Stimulated activated CD8-positive, alpha-beta memory T cell treated with anti-CD3 and anti-CD28 coated beads, Interleukin-7, amount 100 ng/mL, for 1 hour (primary cell): ENCODE measurements at places on chromosomes 2 and 18.

- no peak for DNase-seq
Observed at GRCh38 chr2:118737684-118738083, 109.8 kb downstream of the EN1 start.

DNA sequence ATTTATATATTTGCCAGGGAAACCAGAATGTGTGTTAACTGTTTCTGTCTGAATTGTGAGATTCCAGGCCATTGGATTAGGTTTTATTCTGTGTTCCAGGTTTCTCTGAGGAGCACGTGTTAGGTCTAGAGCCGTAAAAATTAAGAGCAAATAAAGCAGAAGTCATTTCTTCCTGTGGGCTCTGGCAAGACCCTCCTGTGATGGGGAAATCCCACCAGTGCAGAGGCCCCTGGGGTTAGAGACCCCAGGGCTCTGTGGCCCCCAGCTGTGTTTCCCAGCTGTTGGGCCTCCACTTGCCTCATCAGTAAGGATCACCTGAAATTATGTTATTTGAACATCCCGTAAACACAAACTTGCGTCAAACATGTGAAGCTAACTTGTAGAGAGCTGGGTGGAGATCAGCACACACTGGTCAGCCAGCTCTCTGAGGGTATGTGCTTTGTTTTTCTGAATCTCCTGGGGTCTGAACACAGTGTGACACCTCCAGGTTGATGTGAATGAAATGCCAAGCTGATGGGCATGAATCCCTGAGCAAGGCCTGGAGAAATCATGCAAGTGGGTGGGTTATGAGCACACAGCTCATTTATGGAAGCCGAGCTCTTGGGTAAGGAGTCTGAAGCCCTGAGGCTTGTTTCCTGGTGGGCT, 50.3 kb downstream of the HK2 start:
- DNase-seq: no peak

DNA sequence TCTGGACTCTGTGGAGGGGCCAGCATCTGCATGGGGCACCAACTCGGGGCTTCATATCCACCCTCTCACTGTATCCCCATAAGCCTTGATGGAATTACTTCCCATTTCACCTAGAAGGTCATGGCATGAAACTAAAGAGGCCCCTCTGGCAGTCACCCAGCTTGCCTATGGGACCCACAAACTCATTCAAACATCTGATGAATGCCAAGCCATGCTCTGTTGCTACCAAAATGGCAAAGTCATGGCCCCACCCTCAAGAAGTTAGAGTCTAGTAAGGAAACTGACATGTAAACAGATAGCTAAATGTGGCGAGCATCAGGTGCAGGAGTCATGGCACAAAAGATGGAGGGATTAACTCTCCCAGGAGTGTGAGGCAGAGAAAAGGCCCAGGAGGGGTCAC, 14.5 kb downstream of the CYB5A start:
- no peak for DNase-seq

- no peak for DNase-seq
Observed at GRCh38 chr2:174008720-174009119, 43.5 kb upstream of the SP3 start.

- DNase-seq: no peak
Observed at GRCh38 chr2:168583064-168583709, 127.1 kb downstream of the CERS6 start.

DNA sequence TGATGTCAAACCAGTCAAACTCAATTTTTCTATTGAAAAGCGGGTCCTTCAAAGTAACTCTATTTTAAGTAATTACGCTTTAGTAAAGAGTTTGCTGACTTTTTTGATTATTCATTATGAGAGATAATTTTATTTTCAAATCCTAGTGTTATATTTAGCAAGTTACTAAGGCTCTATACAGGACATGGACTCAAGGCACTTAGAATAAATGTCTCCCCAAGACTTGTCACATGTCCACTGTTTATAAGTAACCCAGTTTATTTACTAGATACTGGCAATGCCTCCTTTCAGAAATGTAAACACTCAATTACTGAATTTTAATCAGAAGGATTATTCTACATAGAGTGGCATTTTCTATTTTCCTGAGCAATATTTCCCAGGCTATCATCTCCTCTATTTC, 638.1 kb downstream of the ERBB4 start:
- DNase-seq: no peak

- no peak for DNase-seq
Observed at GRCh38 chr18:79927607-79928562, 23.6 kb downstream of the SLC66A2 start.

DNA sequence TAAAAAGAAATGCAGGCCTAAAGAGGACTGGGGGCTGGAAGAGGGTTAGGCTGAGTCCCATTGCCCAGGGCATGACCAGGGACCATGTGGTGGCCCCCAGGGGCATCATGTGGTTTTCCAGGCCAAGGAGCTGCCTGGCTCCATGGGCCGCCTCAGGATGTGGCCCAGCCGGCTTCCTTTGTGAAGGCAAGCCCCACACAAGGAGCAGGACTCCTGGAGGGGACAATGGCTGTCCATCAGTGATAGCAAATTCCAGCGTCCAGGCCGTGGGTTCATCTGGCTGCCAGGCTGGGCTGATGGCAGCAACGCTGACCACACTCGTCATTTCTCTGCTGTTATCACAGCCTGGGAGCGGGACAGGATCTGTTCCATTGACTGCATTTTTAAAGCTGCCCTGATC, 82.5 kb downstream of the GBX2 start:
- DNase-seq: no peak

DNA sequence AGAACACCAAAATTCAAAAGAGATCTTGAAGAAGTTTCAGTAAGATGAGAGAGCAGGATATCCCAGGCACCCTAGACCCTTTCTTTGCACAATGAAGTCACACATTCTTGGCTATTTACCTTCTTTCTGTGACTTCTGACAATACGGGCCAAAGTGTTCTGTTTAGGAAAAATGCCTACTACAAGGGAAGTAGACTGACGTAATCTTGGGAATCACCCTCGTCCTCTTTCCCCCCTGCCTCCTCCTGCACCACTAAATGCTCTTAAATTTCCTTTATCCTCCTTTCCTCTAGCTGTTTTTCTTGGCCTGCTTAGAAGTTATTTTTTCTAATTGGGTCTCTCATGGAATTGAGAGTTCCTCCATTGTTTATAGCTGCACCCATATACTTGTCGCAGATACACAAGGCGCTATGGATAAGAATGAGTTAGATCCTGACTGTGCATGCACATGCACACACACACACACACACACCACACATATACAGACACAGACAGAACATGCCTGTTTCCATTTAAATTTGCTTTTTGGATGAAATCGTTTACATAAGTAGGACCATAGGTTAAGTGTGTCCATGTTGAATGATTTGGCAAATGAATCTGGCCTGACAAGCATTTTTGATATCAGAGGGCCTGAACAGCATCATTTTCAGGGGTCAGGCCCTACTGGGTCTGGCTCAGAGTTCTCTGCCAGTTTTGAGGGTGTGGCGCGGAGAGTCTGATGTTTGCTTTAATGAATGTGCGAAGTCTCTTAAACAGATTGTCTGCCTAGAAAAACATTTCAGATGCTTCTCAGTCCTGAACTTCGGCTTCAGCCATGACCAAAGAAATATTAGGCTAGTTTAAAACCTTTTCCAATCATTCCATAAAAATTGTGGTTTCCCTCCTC, 131.9 kb upstream of the NT5C1B start:
- DNase-seq: no peak

- DNase-seq: no peak
Observed at GRCh38 chr2:54577035-54577434, 120.9 kb downstream of the SPTBN1 start.

GRCh38 chr2:136217996-136218395, 100.0 kb upstream of the CXCR4 start:
- DNase-seq: no peak

GRCh38 chr2:234960175-234961088, 8.6 kb downstream of the SH3BP4 start:
- no peak for DNase-seq

DNA sequence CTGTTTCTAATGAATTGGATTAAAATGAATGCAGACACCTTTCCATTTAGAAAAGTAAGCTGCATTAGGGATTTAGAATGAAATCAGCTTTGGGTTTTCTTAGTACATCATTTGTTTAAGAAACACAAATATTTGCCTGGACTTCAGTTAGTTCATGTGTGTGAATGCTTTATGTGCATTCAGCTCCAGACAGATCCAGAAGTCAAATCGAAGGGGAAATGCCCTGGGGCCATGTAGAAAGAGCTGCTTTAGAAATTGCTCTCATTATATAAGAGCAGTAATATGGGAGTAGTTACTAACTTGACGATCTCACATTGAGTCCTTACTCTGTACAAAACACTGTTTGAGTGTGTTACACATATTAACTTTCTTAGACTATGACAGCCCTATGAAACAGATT, 88.0 kb upstream of the TTC39C start:
- DNase-seq: no peak

DNA sequence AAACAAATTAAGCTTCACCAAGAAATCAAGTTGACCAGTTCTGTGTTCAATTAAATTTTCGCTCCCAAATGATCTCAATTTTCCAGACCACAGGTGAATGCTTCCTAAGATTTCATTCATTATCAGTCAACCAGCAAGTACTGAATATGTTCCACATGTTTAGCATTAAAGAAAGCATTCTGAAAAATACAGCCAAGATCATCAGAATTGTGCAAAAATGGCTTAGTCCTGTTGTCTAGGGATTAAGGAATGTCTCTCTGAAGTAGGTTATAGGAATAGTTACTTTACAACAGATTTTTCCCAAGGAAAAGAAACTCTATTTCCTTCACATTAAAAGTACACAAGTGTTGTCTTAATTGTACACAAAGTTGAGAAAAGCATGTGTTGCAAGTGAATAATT, 69.2 kb downstream of the NRXN1 start:
- no peak for DNase-seq

- DNase-seq: no peak
Observed at GRCh38 chr2:241213041-241213440, 24.6 kb downstream of the ANO7 start.

DNA sequence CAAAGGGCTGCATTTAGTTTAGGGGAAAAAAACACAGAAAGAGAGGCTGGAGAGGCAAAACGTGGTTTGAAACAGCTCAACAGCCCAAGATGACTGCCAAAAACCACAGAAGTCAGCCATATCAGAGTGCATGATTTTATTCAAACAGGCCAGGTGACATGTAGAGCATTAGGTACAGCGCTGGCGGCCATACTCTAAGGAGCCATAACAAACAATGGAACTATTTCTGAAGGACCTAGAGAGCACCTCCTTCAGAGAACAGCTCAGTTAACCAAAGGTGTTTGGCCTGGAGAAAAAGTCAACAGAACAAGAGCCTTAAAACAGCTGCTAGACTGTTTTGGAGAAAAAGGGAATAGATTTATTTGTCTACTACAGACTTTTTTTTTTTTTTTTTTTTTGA, 2.6 kb downstream of the THADA start:
- no peak for DNase-seq

GRCh38 chr2:118348380-118349034, 260.2 kb downstream of the INSIG2 start:
- no peak for DNase-seq

- DNase-seq: no peak
Observed at GRCh38 chr18:11148680-11149440, 509 bp downstream of the PIEZO2 start.

- DNase-seq: no peak
Observed at GRCh38 chr2:212713681-212714080, 175.1 kb upstream of the ERBB4 start.

DNA sequence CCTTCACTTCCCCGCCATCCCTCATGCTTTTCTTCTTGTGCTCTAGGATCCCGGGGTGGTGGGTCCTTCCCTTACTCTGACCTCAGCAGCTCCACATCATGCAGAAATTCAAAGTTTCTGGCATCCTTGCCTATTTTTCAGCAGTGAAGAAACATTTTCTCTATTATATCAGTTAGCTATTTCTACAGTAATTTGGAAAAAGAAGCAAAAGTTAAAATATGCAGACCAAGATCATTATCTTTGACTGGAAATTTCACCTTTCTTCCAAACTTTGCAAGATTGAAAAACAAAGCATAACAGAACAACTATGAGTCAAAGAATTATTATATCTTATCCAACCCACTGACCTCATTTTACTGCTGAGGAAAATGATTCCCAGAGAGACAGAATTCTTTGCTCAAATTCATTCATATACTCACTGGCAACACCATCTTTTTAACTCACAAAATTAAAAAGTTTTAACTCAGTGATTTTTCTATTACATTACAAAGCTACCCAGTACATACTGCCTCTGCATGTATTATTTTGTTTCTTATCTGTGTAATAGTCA, 40.5 kb downstream of the ANTXR1 start:
- no peak for DNase-seq

DNA sequence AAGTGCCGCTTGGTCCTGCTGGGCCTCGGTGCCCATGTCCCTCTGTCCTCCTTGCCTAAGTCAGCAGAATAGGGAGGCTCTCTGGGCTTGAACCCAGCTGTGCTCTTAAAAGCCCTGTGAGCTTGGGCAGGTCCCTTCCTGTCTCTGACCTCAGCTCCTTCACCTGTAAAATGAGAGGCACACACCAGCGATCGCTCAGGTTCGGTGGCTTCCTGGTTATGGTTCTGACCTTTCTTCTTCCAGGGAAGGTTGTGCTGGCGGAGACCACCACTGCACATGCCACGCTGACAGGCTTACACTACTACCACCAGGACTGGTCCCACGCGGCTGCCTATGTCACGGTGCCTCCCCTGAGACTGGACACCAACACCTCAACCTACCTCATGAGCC, 36.1 kb upstream of the MAPRE3 start:
- no peak for DNase-seq

GRCh38 chr18:41617647-41618046, 337.4 kb upstream of the PIK3C3 start:
- no peak for DNase-seq

- no peak for DNase-seq
Observed at GRCh38 chr2:231050018-231050901, 6.4 kb upstream of the PSMD1 start.

DNA sequence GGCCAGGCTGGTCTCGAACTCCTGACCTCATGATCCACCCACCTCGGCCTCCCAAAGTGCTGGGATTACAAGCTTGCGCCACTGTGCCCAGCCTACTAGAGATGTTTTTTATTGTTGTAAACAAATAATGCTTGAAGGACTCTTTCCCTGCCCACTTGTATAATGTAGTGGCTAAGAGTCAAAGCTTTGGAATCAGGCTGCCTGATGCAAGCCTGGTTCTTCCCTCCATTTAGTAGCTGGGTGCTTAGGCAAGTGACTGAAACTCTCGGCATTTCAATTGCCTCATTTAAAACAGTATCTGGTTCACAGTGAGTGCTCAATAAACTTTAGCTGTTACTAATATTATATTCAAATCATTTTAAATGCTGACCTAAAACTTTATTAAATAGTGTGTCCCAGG, 264.0 kb upstream of the FBXO11 start:
- no peak for DNase-seq

DNA sequence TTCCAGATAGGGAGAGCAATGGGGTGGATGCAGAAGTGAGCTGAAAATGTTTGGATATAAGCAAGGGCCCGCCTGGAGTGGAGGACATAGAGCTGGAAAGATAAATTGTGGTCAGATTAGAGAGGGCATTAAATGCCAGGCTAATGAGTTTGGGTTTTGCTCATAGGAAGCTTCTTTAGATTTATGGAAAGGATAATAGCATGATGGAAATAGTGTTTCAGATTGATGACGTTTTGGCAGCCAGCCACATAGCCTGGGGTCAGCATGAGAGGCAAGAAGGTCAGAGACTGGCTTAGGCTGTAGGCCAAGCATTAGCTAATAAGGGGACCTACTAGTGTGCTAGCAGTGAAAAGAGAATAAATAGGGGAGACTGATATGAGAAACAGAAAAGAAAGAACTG, 321.6 kb downstream of the STK39 start:
- no peak for DNase-seq

GRCh38 chr18:9608728-9609127, 5.6 kb downstream of the PPP4R1 start:
- DNase-seq: no peak
